ENCODE measurements at places on chromosomes 2 and 18.

GRCh38 chr2:189014449-189015138, 40.4 kb downstream of the COL3A1 start:
- DNase-seq, result no peak

DNA sequence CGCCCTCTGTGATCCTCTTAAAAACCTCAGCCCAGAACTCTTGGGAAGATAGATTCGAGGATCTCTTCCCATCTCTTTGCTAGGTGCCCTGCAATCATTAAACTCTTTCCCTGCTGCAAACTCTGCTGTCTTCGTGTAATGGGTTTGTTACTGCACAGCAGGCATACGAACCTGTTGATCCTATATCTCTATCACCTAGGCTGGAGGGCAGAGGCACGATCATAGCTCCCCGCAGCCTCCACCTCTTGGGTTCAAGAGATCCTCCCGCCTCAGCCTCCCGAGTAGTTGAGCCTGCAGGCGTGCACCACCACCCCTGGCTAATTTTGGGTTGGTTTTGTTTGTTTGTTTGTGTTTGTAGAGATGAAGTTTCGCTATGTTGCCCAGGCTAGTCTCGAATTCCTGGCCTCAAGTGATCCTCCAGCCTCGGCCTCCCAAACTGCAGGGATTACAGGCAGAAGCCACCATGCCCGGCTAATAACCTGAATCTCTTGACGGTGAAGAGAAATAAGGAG, 493 bp upstream of the BBS5 start:
- no peak for DNase-seq

DNA sequence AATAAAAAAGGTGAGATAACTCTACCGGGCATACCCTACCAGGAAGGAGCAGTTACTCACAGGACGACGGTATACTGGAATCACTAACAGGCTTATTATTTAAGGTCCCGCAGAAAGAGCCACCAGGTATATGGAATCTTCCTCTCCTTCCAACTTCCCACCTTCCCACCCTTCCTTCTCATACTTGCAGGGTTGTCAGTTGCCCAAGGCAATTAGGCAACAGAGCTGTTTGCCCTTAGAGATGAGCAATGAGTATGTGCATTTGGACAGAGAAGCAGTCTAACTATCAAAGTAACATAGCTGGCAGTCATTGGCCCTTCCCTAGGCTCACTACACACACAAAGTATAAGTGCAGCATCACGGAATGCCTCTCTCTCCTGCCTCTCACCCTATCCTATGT, 32.1 kb upstream of the EVA1A start:
- DNase-seq, result no peak

DNA sequence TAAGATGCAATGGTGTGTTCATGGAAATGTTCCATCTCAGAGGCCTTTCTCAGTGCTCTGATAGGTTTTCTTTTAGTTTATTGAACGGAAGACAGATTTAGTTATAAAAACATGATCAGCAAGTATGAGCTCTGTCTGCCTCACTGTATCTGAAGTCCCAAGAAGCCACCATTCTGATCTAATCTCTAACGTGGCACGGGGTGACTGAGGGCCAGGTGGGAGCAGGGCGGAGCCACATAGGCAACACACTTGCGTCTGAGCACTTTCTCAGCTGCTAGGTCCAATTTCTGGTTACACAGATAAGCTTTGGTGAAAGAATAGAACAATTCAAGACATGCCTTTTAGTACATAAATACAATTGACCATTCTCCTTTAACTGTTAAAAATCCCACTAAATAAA, 60.4 kb downstream of the SNTG2 start:
- no peak for DNase-seq

DNA sequence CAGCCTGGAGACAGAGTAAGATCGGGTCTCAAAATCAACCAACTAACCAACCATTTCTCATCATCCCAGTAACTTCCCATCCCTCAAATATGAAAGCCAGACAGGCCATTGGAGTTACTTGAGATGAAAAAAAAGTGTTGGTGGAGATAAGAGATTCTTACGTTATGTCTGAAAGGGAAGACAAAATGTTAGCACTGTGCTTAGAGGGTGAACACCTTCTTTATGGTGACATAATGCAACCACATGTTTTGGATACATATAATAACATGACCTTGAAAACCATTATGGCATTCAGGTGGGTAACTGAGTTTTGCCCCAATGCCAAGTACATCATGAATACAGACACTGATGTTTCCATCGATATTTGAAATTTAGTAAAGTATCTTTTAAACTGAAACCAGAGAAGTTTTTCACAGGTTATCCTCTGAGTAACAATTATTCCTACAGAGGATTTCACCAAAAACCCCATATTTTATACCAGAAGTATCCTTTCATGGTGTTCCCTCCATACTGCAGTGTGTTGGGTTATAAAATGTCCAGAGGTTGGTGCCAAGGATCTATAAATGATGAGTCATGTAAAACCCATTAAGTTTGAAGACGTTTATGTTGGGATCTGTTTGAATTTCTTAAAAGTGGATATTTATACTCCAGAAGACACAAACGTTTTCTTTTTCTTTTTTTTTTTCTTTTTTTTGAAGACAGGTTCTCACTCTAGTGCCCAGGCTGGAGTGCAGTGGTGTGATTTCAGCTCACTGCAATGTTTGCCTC, 45.5 kb downstream of the AAK1 start:
- DNase-seq, result no peak

- DNase-seq, result no peak
These were observed 25.2 kb downstream of the B3GNT2 start for GRCh38 chr2:62221141-62221540.

DNA sequence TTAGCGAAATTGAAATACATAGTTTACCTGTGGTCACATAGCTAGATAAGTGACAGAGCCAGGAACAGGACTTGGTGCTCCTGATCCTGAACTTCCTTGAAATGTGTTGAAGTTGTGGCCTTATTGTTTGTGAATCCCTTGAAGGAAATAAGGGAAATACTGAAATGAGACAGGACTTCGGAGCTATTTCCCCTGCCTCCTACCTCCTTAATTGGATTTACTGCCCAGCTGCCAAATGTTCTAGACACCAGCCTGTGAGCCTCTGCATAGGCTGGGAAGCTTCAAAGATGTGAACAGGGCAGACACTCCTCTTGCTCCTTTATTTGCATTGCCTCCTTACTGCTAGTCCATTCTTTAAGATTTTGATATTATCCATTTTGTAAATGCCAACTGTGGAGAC, 135.2 kb downstream of the PRPF40A start:
- no peak for DNase-seq

DNA sequence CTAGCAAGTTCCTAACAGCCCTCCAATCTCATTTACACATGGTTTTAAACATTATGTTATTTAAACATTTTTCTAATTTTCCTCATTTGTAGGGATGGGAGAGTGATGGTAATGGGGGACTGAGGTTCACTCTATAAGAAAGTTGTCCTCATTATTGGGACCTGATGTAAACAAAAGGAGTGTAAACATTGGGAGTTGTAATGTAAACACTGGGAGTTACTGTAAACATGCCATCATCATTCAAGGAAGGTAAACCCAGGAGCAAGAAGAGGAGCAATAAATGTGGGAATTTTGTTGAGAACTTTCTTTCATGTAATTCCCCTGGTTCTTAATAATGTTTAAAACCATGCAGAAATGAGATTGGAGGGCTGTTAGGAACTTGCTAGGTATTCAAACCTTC, 17.8 kb downstream of the RFTN2 start:
- DNase-seq, result no peak

- no peak for DNase-seq
These were observed 29.2 kb upstream of the POMC start for GRCh38 chr2:25197336-25198208.

- no peak for DNase-seq
These were observed 834.0 kb downstream of the DSC3 start for GRCh38 chr18:30208546-30208945.

DNA sequence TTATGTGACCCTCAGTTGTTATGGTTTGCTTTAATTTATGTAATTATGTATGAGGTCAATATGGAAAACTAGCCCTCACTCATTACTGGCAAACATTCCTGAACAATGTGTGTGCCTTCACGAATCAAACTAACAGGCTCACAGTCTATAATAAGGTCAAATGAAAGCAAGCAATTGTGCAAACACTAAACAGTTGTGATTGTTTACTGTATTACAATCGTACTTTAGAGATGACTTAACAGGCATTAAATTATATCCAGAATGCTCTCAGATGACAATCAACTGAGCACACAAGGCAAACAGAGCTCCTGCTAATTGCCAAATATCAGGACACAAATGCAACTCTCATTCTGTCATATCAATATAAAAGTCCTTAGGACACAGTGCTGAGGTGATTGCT, 29.5 kb downstream of the COL5A2 start:
- DNase-seq, result no peak

GRCh38 chr2:56515399-56515798, 331.6 kb downstream of the CCDC85A start:
- no peak for DNase-seq

- no peak for DNase-seq
These were observed 44.0 kb downstream of the TCF4 start for GRCh38 chr18:55544014-55544413.

GRCh38 chr2:96091711-96092572, 24.4 kb downstream of the ADRA2B start:
- DNase-seq, result no peak

DNA sequence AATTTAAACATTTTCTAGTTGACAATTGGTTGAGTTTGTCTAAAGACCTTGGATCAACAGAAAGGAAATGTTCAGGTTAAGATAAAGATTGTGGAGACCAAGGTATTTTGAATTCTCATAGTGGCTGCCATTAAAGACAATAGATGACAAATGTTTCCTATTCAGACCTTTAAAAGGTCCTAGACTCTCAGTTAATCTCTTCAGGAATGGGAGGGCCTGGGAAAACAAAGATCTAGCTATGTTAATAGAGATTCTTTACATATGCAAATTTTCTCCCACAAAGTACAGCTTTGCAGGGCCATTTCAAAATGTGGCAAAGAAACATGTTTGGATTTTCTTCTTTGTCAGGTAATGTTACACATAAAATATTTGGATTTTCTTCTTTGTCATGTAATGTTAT, 403.9 kb downstream of the SPAG16 start:
- DNase-seq, result no peak

- DNase-seq, result no peak
These were observed 29.0 kb upstream of the LAPTM4A start for GRCh38 chr2:20080428-20080827.

DNA sequence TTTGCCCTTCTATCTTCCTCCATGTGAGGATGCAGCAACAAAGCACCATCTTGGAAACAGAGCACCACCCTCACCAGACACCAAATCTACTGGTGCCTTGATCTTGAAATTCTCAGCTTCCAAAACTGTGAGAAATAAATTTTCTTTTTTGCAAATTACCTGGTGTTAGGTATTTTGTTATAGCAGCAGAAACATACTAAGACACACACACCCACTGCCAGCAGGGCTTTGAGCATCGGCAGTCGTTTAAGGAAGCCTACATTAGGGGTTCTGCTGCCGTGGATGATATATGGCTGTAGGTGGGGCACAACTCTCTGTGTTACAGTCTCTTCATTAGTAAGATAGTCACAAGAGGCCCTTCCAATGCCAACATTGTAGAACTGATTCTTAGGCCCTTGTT, 20.7 kb upstream of the MFSD6 start:
- DNase-seq, result no peak

DNA sequence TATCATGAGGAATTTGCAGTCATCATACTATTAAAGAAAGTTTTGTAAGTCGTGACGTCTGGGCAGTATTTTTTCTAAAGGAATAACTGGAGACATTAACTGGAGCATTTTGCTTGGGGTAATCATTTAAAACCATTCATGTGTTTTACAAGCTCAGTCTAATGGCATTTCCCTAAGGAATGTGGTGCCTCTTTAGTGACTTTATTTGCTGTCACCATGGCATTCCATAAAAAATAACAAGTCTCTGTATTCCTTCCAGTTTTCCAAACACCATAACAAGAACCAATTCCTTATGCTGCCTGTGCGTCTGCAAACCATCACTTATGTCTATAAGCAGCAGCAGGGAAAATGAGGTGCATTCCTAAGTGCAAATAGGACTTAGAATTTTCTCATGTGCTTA, 82.8 kb downstream of the EPB41L3 start:
- no peak for DNase-seq

DNA sequence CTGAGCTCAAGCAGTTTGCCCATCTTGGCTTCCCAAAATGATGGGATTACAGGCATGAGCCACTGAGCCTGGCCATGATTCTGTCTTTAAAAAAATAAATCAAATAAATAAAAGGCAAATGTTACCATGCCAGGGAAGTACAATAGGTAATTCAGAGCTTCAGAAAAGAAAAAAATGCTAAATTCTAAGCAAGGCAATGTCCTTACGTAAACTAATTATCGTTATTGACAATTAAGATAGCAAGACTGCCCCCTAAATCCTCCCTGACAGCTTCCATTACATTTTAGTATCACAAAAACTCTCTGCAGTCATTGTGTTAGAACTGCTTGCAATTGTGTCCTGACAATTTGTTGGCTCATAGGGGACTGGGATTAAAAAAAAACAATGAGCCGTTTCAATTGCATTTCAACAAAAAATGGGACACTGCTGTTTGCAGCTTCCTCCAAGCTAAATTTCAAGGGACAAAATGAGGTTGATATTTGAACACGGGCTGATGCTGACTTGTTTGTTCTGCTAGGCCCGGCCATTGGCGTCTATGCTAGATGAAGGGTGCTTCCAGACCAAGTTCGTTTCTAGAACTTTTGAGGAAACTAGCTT, 88.9 kb downstream of the MOGAT1 start:
- no peak for DNase-seq

DNA sequence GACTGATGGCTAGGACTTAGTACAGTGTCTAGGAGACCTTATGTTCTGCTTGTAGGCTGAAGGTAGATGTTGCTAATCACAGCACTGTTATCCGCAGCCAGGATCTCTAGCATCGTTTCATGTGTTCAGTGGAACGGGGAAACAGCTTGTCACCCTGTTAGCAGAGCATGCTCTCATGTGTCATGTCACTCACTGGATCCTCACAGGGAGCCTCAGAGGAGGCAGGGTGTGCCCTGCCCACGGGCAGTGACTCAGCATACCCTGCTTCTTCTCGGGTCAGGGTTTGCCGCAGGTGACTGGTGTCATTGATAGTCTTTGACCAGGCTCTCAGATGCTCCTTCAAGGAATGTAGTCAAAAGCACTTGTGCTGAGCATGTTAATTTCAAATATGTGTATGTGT, 44.4 kb downstream of the RPIA start:
- DNase-seq, result no peak

All from thoracic aorta (tissue), 2 donors.